ENCODE measurements at places on chromosomes 3 and 15.

DNA sequence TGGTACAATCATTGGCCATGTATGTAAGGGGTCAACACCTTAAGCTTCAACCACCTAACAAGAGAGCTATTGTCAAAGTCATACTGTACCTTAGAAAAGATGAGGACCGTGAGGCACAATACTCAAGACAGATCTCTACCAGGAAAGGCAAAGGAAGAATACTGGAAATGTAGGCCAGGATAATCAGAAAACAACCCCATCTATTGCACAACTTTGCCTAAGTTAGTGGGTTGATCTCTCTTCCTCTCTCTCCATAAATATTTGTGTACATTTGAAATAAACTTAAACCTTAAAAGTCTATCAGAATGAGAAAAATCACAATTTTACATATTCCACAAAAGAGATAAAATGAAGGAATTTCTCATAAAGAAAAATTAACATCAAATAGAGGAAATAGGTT is 556.9 kb downstream of the MECOM start:
- DNase-seq = no peak

DNA sequence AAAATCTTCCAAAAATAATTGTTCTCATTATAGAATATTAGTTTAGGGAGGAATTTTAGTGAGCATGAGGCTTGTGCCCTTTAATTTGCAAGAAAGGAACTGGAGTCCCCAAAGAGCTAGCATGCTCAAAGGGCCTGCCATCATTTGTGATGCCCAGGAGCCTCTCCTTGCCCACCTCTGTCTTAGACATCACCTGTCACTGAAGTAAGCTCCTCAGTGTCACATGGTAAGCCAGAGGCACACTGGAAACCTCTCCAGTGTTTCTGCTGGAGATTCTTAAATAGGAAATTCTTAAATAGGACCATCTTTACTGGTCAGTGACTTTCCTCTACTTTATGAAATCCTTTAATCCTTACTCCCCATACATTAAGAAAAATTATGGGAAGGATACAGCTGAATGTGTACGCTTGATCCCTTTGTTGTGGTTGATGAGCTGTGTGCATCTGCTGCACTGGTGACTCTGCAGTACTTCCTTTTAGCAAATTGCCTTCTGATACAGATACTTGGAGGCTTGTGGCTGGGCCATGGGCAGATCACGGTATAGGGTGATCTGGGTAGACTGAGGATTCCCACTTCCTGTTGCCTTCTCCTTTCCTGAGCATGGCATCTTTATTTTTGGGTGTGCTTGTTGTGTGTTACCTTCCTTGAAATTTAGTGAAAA is 197.4 kb downstream of the KLHL25 start:
- DNase-seq = no peak

GRCh38 chr3:177959188-177959587 is 577.0 kb upstream of the KCNMB2 start:
- DNase-seq = no peak

DNA sequence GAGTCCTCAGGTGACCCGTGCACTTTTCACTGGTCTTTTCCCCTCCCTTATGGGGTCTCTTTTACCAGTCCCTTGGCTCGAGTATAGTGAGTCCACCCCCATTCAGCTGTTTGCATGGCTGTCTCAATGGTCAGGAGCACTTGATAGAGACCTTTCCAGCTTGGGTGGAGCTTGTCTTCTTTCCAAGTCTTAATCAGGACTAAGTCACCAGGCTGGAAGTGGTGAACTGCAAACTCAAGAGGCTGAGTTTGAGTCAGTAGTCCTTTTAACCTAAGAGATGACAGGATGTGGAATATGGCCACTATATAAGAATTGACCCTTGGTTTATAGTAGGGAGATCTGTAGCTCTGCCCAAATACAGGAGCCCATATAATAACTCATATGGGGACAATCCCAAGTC is 279.7 kb downstream of the PYDC2 start:
- no peak for DNase-seq

- no peak for DNase-seq
Observed at GRCh38 chr3:139652561-139652960, 25.2 kb downstream of the NMNAT3 start.

All from hematopoietic multipotent progenitor cell treated with erythropoietin and hydrocortisone succinate and interleukin-3 and kit ligand, for 6 days (in vitro differentiated cells).